NCI-H1417 treated with DMSO at 0.1 percent for 48 hours (cell line): ENCODE measurements at places on chromosomes 13 and 19.

DNA sequence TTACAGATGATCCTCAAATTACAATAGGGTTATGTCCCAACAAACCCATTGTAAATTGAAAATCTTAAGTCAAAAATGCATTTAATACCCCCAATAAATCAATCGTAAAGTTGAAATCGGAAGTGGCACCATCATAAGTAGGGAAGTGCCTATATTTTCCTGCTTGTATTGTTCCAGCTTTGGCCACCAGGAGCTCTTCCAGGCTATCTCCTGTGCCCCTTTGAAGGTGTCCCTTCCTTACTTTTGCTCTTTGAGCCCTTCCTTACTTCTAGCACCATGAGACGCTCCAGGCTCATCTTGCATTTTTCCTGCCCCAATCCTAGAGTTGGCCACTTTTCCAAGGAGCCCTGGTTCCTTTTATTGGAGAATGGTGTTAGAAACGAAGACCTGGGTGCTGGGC, 163.0 kb upstream of the TSC22D1 start:
- no peak for DNase-seq

DNA sequence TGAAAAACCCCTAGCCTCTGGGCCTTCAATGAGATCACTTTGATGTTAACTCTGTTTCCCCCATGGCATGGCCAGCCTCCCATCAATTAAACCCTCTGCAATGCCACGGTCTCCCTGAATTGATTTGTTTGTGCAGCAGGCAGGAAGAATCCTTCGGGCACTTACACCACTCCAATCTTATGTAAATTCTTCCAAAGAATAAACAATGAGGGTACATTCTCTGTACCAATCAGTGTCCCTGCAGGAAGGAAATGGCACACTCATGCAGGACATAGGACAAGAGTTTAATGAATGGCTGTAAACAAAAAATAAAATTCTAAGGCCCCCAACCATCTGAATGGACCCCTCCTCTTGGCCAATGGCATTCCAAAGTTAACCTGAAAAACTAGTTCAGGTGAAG, 22.2 kb downstream of the SCGB2B2 start:
- no peak for DNase-seq

DNA sequence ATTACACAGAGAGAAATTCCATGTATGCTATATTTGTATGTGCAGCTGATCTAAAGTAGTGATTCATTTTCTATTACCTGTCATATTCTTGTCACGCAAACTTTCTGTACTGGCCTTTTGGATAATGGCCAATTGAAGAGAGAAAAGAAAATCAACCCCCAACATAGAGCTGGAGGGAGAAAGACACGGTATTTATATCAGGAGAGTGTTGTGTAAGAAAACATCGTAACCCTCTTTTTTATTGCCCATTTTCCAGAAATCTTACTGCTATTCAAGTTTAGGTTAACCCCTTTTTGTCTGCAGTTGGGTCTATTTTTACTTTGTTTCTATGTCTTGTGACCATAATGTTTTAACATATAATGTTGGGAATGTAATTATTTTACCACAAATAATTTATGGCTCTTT, 27.9 kb downstream of the DGKH start:
- DNase-seq: no peak

GRCh38 chr13:42681326-42682100, 99.9 kb upstream of the FAM216B start:
- DNase-seq: no peak
